ENCODE measurements at places on chromosomes 4 and X.

DNA sequence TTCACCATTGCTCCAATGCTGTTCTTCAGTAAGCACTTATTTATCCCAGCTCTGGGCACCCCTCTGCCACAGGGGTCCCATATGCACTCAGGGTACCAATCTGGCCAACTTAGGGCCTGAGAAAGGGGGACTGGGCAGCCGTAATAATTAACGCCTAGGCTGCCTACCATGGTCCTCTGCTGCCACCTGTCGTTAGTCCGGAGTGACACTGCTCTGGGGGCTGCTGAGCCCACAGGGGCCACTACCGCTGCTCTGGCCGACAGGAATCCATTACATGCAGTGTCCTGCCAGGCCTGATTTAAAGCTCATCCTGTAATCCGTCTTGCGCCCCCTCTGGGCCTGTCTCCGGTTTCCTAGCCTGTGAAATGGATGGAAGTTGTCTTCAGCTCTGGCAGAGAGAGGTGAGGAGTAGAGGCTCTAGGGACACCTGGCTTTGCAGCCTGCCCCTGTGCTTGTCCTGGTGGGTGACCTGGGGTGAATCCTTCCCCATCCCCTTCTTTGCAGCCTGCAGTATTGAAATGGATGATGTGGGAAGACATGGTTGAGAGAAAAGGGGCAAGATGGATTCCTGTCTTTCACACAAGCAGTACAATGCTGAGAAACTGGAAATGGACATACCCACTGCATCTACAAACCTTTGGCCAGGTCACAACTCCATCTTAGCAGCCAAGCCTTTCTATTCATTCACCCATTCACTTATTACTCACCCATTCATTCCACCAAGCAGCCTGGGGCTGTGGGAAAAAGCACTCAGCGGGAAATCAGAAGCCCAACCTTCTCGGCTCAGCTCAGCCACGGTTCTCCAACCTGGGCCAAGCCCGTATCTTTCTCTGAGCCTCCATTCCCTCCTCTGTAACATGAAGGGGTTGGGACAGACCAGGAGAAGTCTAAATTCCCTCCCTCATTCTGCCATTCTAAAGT, 116.3 kb upstream of the NALF2 start:
- no peak for DNase-seq

DNA sequence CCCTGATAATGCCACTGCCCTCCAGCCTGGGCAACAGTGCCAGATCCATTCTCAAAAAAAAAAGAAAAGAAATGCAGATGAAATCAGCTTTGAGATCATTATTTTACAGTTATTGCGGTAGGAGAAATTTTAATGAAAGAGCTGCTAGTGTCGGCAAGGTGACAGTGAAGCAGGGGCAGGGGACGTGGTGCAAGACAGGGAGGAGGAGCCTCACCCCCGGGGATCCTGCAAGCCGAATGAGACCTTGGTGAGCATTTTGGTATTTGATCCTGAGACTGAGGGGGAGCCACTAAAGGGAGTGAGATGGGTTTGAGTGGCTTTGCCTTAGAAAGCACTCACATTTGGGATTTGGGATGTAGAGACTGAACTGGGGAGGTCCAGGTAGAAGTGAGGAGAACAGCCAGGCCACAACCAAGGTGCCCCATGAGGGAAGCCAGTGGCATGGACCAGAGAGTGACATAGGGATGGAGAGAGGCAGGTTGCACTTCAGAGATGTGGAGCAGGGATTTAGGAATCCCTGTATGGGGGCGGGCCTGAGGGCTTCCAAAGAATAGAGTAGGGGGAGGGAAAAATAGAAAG, 23.6 kb downstream of the RBM10 start:
- DNase-seq, result no peak

DNA sequence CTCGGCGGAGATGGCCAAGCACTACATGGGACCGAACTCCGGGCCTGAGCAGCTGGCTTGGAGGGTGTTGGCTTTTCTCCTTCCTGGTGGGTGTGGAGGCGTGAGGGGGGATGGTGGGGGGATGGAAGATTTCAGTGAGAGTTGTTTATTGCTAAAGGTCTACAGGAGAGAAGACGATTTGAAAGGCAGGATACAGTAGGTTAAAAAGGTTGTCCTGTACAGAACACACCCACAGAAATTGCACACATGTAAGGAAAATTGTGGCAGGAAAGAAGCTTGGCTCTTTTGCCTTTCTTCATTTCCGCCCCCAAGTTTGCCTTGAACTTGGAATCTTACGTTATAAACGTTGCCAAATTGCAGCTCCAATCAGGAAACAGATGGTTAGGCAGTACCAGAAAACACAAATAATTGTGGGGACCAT, 74.1 kb upstream of the STOX2 start:
- DNase-seq, result no peak

GRCh38 chr4:75338352-75338880, 175.8 kb downstream of the RCHY1 start:
- DNase-seq, result no peak

- DNase-seq, result no peak
These were observed 16.9 kb downstream of the CWH43 start for GRCh38 chr4:49002931-49003330.

DNA sequence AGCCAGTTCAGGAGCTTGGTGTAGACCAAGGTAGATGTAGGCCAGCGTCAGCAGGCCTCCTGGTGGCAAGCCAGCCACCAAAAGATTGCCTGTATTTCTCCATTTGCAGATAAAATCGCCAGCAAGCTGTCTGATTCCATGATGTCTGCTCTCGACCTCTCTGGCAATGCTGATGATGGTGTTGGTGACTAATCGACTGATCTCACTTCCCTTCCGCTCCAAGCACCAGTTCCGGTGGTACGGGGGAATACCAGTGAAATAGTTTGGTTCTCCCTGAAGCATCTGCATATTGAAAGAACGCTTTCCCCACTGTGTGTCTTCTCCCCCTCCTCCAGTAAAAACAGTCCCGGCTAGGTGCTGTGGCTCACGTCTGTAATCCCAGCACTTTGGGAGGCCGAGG, 30.4 kb downstream of the GNL3L start:
- DNase-seq, result no peak

DNA sequence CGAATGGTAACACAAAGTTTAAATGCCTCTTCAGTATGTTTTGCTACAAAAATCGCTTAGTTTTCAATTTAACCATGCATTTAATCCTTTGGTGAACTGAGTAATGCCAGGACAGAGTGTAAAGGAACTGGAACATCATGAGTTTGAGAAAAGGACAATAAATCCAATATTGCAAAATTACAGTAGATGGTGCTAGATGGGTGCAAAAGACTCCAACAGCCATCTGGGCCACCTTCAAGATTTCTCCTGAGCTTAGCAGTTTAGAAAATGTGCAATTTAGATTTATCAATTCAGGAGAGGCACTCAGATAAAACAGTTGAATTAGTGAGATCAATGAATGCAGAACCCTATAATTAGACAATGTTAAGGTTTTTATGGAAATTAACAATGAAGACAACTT, 33.2 kb upstream of the MID1IP1 start:
- DNase-seq, result no peak

GRCh38 chr4:114225436-114225835, 246.0 kb upstream of the ARSJ start:
- DNase-seq, result no peak

- DNase-seq, result no peak
These were observed 67.4 kb upstream of the GBA3 start for GRCh38 chr4:22625311-22625710.

GRCh38 chrX:71081330-71082123, 13.4 kb upstream of the SNX12 start:
- no peak for DNase-seq

- no peak for DNase-seq
These were observed 126.6 kb downstream of the SLC39A8 start for GRCh38 chr4:102218656-102219055.

GRCh38 chr4:122612540-122612939, 8.3 kb downstream of the IL21 start:
- no peak for DNase-seq

- no peak for DNase-seq
These were observed 11.4 kb upstream of the NYX start for GRCh38 chrX:41435708-41436107.

DNA sequence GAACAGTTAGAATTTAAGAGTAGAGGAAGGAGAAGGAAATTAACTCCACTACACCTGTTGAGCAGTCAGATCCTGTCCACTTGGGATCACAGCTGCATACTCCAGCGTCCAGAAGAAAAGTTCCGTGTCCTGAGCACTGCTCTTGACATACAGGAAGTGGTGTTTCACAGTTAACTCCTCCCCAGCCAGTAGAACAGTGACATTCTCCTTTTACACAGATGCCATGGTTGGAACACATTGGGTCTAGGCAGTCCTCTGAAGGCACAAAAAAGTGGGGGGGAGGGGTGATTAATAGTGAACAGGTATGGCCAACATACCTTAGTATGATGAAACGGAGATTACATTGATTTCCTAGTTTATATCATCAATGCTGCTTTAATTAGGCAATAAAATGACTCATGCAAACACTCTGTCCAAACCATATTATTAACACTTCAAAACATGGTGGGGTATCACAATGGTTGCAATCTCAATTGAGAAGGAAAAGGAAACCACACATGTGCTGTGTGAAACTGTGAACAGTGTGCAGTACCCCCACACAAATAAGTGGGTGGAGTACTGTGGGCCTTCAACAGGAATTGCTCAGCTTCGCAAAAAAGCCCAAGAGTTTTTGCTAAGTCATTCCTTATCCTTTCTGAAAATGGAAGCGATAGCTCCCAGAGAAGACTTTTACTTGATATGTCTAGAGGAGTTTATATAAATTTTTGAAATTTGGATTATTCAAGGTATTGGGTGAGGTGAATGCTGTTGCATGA, 295.6 kb downstream of the SH2D1A start:
- no peak for DNase-seq

DNA sequence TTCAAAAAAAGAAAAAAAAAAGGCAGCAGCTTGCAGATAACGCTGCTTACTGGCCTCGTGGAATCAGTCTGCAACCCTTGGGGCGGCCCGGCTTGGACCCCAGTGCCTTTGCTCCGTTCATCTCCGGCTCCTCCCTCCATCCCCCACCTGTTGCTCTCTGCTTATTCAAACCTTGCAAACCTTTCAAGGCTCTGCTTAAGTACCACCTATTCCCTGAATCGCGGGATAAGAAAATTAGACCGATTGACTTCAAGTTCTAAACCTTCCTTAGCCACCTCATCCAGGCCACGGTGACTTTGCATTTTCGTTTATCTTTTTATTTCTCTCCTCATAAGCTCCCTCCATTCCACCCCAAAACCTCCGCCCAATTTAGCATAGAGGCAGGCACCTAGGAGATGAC, 1.4 kb upstream of the PHKA1 start:
- no peak for DNase-seq

DNA sequence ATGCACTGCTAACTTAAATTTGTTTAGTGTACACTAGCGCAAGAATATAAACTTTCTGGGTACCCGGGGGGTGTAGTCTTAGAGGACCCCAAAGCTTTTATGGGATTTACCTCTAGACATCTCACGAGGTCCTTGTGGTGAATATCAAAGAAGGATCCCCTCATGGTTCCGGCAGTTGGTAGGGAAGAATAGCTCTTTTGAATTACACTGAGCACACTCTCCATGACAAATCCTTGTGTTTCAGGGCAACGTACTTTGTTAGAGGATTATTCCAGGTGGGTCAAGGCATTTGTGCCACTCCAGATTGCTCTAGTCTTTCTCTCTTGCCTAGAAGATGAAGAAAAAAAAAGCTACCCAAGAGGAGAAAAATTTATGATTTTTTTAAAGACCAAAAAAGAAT, 387.6 kb downstream of the PDHA2 start:
- DNase-seq, result no peak

DNA sequence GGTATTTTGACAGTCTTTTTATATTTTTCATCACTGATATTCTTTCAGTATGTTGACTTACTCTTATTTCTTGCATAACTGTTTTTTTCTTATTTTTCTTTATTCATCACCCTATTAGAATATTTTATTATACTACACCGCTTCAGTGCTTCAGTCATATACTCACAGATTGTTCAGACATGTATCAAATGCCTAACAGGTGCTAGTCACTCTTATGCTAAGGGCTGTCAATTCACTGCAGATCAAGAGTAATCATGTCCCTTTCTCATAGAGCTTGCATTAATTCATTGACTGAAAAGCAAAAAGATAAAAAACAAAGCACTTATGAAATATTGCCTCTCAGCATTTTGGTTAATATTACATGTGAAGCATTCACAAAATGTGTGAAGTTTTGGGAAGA, 1435.6 kb downstream of the STIM2 start:
- no peak for DNase-seq

GRCh38 chr4:44791831-44792230, 65.5 kb upstream of the GNPDA2 start:
- DNase-seq, result no peak

DNA sequence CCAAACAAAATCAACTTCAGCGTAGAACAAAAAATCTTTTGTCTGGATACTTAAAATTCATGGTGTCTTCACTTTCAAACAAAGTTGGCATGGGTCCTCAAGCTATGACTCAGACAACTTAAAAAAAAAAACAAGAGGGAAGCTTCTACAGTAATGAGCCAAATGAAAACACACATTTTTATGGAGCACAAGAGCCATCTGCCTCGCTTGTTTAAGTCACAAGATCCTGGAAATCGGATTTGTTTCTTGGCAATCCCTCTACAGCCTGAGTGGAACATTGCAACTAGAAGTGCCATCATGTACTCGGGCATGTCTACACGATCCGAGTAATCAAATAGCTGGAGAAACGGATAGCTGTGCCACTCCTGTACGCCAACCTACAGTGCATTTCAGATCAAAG, 22.6 kb downstream of the LAMP2 start:
- DNase-seq, result peak; percentile 11

GRCh38 chr4:99856166-99856565, 38.1 kb downstream of the LAMTOR3 start:
- peak; percentile 10 for DNase-seq

DNA sequence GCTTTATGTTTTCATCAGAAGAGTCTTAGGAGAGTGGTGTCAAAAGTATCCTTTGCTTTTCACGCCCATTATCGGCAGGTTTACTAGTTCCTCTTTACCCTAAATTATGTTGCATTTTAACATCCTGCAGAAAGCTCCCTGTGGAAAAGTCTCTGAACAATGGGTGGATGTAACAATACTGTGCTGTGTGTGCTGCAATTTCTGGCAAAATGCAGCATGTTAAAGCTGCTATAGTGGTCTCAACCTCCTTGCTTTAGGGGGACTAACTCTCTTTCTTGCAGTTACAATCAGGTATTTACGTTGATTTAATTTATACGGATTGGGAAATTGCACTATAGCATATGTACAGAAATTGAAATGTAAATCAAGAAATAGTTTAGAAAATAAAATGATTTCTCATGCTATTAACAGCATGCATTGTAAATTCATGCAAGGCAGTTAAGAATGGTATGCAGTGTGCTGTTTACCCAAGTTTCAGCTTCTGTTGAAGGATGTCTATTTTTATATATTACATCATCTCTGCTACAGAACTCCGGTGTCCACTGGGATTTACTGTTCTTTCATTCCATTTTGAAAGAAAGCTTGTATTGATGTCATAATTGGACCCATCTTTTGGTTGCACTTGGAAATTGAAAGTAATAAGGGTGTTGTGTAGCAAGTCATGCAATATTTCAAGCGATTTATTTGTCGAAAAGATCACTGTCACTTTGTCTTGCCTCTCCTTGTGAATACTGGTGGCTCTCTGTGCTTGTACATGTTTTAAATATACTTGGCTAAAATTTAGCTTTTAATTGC, 145.7 kb downstream of the RAPGEF2 start:
- DNase-seq, result peak; percentile 57

Measured in AG09309 (cell line).